ELF-1 (cell line): ENCODE measurements at places on chromosomes 5 and 9.

DNA sequence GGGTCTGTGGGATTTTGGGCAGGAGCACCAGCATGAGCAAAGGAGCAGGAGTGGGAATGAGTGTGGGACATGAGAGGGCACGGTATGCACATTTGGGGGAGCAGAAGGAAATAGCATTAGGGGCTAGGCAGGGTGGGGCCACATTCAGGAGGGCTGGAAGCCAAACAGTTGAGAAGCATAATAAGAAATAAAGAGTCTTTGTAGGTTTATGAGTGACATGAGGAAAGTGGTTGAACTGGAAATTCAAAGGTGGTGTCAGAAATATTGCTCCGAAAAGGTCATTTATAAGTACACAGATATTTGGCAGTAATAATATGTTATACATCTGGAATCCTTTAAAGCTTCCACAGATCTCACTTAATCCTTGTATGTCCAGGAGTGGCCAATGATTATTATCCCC is 26.4 kb downstream of the ARHGEF28 start:
- no peak for DNase-seq

DNA sequence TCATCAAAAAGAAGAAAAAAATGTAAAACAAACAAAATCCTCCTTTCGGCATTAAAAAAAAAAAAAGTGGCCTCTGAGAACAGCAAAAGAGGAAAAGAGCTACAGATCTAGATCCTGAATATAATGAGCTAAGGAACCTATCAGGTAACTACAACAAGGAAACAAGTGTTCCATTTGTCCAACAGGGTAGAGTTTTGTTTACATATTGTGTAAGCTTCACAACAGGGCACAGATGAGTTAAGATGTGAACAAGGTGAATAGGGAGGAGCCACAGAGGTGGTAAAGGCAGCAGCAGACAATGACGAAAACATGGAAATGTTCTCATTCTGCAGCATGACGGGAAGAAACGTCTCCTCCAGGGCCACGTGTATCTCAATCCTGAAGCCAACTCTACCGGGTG is 14.4 kb downstream of the ELP1 start:
- DNase-seq: no peak

- no peak for DNase-seq
Observed at GRCh38 chr5:67214707-67215447, 18.3 kb upstream of the CD180 start.

DNA sequence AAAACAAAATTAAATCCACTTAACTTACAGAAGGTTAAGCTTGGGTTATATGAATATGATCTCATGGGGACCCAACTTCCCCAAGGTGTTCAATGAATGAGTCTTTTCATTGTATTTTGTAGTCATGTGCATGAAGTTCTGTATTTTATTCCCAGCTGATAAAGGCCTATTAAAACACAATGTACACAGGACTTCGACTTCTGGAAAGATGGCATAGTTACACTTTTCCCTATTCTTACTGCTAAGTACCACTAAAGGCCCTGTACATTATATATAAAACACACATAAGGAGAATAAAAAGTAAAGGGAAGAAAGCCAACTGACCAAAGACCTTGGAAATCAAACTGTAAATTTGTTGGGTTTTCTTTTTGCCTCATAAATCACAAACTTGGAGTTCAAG is 222.4 kb downstream of the SAXO1 start:
- DNase-seq: no peak
